Spinal cord (tissue), 10 donors: ENCODE measurements at places on chromosomes 2 and 18.

DNA sequence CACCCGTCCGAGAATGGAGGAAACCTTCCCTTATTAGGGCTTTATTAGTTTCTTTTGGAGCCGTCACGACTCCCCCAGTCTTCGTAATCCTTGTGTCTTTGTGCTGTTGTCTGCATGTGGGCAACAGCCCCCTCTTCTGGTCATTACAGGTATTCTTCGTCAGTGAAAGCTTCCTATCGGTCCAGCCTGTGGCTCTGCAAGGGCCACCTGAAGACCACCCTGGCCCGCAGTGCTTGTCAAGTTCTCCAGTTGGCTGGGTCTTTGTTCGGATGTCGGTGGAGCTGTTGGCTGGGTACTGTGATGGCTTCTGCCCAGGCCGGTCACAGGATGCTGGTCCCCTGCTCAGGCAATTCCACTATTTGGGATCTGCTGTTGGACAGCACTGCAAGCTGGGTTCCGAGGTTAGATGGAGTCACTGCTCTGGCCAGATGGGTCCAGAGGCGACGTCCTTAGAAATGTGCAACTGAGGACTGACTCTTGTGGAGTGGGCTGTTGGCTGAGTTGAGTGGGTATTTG lies 19.2 kb downstream of the E2F6 start:
- peak; percentile 40 for DNase-seq

DNA sequence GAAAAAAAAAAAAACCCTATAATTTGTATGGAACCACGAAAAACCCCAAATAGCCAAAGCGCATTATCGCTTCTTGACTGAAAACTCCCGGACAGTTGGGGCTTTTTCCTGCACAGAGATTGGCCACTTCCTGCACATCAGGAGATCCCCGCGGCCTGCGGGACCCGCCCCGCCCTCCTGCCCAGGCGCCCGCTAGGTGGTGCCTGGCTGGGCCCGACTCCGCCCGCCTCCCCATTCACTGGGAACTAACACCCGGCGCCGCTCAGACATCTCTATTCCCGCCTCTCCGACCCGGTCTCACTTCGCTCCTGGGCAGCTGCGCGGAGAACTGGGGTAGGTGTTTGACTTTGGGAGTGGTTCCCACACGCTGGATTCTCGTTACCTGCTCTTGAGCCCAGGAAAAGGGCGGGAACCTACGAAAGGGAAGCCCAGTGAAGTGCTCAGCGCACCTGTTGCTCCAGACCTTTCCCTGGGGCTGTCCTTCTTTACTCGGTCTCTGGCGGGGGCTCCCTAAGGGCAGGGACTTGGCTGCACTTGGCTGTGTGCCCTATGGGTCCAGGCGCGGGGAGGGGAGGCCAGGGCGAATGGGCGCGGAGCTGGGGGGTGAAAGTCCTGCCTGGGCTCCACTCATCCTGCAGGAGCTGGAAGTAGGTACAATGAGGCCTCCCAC lies at the start of gene HMSD:
HMSD (plus strand) TSS at position 234 of the 670 bp plus-strand sequence. CDS start 4,155 bp downstream, outside the sequence.
- DNase-seq, result no peak

- DNase-seq, result no peak
Observed at GRCh38 chr2:156115338-156115737, 217.2 kb downstream of the NR4A2 start.

- DNase-seq, result no peak
Observed at GRCh38 chr18:63284173-63284799, 35.3 kb downstream of the BCL2 start.

DNA sequence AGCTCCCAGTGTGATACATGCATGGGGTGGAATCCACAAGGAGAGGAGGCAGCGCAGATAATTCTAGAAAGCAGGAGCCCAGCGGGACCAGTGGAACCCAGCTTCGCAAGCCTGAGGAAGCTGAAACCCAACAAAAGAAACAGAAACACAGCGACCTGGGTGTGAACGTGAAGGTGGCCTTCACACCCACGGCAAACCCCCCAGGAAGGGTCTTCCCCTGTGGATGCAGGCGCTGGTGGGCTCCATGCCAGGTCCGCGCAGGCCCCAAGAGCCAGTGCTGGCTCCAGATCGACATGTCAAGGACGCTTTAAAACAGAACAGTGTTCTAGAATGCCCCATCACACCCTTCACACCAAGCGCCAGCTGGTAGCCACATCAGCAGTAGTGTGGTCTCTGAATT lies 22.1 kb downstream of the KIF1A start:
- no peak for DNase-seq

DNA sequence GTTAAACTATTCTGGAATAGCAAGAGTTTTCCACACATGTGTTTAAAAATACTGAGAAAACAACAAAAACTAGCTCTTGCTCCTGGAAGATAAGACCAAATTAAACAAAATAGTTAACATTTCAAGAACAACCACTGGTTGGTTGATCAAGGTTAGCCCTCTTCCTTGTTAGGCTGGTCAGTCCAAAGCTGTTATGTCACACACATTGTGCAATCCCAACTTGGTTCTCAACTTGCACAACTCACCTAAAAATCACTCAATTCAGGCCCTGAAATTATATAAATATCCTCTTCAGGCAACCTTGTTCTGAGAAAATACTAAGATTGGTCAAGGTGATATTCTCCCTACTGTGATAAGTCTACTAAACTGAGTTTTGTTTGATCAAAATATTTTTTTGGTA lies 169.7 kb upstream of the LRP1B start:
- no peak for DNase-seq

GRCh38 chr2:117378653-117379052 lies 435.8 kb upstream of the DDX18 start:
- DNase-seq, result no peak

DNA sequence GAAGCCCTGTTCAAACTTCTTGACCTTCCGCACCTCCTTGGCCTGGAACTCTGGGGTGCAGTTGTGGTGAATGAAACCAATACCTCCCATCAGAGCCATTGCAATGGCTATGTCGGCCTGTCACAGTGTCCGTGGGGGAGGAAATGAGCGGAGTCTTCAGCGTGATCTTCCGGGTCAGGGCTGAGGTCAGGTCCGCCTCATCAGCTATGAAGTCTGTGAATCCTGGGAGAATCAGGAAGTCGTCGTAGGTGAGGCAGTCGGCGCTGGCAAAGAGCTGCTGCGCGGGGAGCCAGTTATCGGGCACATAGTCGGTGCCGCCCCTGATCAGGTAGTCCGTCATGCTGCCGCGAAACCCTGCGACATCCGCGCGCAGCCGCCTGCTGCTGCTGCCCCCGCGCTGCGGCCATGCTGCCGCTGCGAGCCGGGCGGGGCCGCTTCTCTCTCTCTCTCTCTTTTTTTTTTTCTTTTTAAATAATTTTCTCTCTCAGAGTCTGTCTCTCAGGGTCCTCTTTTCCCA lies 154.1 kb upstream of the ZSWIM2 start:
- DNase-seq, result no peak

DNA sequence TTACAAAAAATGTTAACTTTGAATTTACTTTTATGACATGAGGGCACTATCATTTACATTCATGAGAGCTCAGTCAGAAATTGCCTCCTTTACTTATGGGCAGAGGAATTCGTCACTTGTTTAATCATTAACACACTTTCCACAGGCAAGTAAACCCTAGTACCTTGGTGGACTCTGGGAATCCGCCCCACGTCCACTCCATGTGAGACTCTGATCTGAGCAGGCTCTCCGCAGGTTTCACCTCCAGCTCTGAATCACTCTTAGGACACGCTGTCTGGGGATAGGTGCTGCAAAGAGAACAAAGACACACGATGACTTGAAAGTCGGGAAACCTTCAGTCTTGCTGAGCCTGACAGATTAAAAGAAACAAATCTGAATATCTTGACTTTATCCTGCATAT lies 73.6 kb downstream of the LPIN2 start:
- no peak for DNase-seq

GRCh38 chr2:96265349-96265839 lies 403 bp downstream of the TMEM127 start:
- DNase-seq, result peak; percentile 35

- DNase-seq, result no peak
Observed at GRCh38 chr2:161415034-161415986, 787 bp upstream of the TBR1 start.

DNA sequence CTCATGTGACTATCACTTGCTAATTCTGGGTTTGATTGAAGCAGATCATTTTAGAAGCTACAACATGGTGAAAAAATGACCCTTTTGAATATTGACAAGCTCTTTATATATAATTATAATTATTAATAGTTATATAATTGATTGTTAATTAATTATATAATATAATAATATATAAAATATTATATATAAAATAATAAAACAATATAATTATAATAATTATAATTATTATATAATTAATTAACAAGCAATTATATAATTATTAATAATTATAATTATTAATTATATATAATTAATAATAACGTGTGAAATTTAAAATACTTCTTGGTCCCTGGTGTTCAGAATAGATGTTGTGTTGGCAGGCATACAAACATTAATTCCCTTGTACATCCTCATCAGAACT lies 404.1 kb upstream of the CDH19 start:
- no peak for DNase-seq

DNA sequence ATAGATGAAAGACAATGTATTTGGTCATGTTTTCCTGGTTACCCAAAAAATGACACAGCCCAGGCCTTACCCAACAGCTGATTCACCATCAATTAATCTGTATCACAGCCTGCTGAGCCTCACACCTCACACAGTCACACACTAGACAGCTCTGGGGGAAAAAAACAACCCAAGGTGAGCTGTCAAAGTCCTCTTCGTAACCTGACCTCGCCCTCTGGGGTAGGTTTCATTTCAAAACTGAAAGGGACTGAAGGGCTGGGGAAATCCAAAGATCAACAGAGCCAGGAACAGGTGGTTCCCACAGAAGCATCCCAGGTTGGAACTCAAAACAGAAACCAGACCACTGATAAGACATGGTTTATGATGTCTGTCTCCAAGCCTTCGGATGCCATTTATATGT lies 18.2 kb upstream of the PCBP1 start:
- no peak for DNase-seq
